Upper lobe of left lung (tissue), 6 donors: ENCODE measurements at places on chromosomes 12 and 14. TPM values are rescaled to one million over a fixed set of nuclear protein-coding genes. Genes with fewer than 3 reads are reported as not detected.

The BCL11B gene
- 4.5 TPM for total RNA-seq

DNA sequence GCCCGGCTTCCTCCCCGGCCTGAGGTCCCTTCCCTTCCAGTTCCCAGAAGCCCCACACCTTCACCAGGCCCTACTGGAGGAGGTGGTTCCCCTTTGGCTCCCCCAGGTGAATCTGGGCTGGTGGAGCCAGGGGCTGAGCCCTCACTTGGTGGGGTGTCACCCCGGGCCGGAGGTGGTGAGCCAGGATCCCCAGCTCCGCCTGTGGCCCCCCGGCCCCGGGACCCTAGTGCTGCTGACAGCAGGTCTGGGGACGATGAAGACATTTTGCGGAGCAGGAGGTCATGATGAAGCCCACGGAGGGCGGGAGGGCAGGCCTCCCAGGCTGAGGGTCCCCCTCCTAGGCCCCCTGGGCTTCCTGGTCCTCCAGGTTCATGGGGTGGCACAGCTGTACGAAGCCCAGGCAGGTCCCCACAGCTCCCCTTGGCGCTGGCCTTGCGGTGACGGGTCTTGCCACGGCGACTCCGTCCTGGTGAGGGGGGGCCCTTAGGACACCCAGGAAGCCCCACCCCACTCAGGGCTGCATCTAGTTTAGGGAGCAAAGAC lies 16.6 kb downstream of the MAP3K12 start:
- no peak for DNase-seq
- H3K27me3 ChIP-seq = no peaks in the 10 kb centered on the region
- no peak overlapping the region for H3K4me3 ChIP-seq
- H3K27ac ChIP-seq = peak overlapping the region; percentile 14
- peaks cover 81% of the 10 kb centered on the region for H3K36me3 ChIP-seq

GRCh38 chr12:56338308-56339157 lies at the start of gene IL23A:
IL23A (plus strand) TSS chr12:56338884; CDS start chr12:56339045, 161 bp downstream.
- H3K36me3 ChIP-seq = peaks cover 11% of the 10 kb centered on the region
- no peaks in the 10 kb centered on the region for H3K27me3 ChIP-seq
- peak within 1 kb of the TSS; percentile 32 for H3K27ac ChIP-seq

- no peak overlapping the region for H3K4me3 ChIP-seq
- H3K27me3 ChIP-seq = no peaks in the 10 kb centered on the region
- H3K36me3 ChIP-seq = no peaks in the 10 kb centered on the region
- H3K27ac ChIP-seq = no peak overlapping the region
These were observed 88.7 kb downstream of the PPP2R5E start for GRCh38 chr14:63454436-63454835.

DNA sequence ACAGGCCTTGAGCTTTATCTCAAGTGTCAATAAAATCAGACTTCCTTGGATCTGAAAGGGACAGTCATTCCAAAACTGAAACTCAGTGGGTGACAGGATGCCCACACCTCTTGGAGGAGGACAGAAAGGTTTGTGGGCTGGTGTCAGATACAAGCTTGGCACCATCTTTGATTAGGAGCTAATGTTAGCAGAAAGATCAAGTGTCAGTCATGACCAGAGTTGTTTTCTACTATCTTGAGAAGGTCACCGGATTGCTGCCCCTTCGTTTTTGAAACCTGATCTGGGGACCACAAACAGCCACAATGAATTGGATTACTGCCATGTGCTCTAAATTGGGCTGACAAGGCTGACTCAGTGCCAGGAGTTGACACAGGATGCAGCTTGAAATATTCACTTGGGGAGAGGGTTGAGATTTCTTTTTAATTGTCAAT lies 88.3 kb downstream of the OTOGL start:
- peaks cover 10% of the 10 kb centered on the region for H3K4me1 ChIP-seq
- H3K27me3 ChIP-seq = no peaks in the 10 kb centered on the region
- H3K4me3 ChIP-seq = no peak overlapping the region
- DNase-seq = no peak
- peak overlapping the region; percentile 70 for H3K27ac ChIP-seq

DNA sequence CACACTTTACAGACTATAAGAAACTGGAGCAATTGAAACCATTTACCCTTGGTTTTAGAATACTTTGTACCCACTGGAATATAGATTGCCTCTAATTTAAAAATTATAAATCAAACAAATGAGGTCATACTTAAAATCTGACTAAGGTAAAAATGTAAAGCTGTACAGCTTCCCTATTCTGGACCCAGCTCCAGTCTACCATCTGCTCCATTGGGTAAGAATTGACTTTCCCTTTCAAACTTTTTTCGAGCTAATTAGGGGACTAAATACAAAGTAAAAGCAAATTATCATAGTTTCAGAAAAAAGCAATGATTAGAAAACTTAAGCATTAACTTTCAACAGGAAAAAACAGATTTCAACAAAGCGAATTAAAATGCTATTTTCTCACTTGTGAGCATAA lies 4.3 kb downstream of the KRR1 start:
- peaks cover 15% of the 10 kb centered on the region for H3K4me1 ChIP-seq
- H3K36me3 ChIP-seq = peaks cover 11% of the 10 kb centered on the region
- no peak for DNase-seq
- H3K4me3 ChIP-seq = no peak overlapping the region

DNA sequence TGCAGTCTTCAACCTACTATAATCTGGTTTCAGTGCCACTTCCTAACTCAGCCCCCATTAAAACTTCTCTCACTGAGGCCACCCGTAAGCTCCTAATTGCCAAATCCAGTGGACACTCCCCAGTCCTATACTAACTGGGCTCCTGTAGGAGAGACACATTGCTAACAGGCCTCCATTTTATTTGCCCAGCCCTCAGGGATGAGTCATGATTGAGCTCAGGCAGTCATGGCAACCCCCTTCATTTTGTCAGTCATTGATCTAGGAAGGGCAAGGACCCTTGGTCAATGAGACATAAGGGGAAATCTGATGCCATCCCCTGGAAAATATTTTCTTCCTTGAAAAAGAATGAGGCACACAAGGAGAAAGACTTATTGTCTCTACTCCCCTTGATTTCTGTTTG lies 70.1 kb upstream of the HIF1A start:
- no peaks in the 10 kb centered on the region for H3K27me3 ChIP-seq
- H3K36me3 ChIP-seq = no peaks in the 10 kb centered on the region
- no peak overlapping the region for H3K27ac ChIP-seq
- DNase-seq = no peak
- no peak overlapping the region for H3K4me3 ChIP-seq

The EFS gene
- total RNA-seq = 11.6 TPM

DNA sequence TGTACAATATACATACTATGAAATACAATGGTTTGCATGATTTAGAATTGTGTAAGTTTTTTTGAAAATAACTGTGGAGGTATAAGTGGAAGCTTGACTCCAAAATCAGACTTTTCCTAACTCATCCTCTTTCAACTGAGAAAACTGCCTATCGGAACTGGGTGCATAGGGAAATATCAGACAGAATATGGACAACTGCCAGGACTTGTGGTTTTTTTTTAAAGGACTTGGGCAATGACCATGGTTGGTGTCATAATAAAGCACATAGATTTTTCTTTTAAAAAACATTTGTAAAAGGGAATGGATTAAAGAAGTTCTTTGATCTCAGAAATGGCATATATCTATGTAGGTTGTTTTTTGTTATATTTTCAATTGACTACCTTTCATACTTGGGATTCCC lies 53.3 kb upstream of the LRRK2 start:
- H3K4me1 ChIP-seq = peaks cover 3% of the 10 kb centered on the region
- H3K36me3 ChIP-seq = no peaks in the 10 kb centered on the region
- H3K27ac ChIP-seq = no peak overlapping the region
- no peak for DNase-seq
- no peaks in the 10 kb centered on the region for H3K27me3 ChIP-seq

The TCL1B gene
- not detected for total RNA-seq

DNA sequence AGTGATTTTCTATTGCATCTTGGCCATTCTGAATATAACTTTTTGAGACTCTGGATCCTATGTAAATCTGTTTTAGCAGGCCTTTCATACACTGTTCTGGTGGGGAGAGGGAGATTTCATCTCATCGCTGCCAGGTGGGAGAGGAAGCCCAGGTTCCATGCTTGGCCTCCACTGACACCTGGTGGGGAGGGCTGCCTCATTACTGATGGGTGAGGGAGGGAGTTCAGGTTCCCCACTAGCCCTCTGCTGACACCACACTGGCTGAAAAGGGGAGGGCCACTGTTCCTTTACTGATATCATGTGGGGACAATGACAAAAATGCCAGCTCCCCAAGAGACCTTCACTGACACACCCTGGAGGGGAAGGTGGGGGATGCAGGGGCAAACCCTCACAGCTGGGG lies 2.4 kb upstream of the GALNT8 start:
- H3K36me3 ChIP-seq = no peaks in the 10 kb centered on the region
- no peak overlapping the region for H3K4me3 ChIP-seq
- H3K27ac ChIP-seq = no peak overlapping the region

The PRIMA1 gene
- total RNA-seq = 0.46 TPM

- H3K4me1 ChIP-seq = no peaks in the 10 kb centered on the region
- H3K36me3 ChIP-seq = no peaks in the 10 kb centered on the region
- no peaks in the 10 kb centered on the region for H3K27me3 ChIP-seq
These were observed 72.7 kb downstream of the DYRK2 start for GRCh38 chr12:67721248-67721647.

DNA sequence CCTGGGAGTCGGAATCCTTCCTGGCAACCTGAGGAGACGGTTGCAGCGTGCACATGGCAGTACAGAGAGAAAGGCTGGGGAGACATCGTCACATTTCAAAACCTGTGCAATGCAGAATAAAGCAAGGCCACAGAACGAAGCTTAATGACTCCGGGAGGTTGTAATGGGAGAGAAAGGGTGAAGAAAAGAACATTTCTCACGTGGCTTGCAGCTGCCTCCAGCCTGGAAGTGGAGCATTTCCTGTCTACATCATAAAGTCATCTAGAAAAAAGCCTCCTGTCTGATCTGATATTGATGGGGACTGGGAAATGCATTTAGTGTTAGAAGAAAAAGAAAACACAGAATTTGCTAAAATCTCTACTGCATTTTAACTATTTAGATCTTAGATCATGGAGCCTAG lies 209.3 kb downstream of the TMEM132C start:
- DNase-seq = no peak
- no peaks in the 10 kb centered on the region for H3K27me3 ChIP-seq
- no peaks in the 10 kb centered on the region for H3K4me1 ChIP-seq
- no peak overlapping the region for H3K4me3 ChIP-seq

DNA sequence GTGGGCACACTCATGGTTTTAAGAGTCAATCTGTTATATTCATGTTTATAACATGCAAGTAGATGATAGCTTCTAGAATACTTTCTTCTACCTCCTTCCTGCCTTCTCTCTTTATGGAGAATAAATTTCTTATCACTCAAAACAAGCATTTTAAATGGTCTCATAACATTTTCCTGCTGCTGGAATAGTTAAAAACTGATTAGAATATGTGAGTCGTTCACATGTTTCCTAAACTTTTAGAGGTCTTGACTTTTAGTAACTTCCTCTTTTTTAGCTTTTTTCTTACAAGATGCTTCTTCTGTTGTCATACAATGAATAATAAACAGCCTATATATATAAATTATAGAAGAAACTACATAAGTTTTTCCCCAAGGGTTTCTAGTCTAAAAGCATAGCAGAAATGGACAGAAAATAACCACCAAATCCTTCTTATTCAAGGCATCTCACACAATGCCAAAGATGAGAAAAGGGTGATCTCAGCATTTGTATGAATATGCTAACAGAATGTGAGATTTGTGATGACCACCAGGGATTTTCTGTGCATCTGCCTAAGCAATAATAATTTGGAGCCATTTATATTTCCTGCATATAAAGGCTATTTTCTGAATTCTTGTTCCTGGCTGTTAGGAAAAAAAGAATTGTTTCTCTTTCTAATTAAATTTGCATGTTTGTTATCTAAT lies 127.8 kb downstream of the DAAM1 start:
- no peaks in the 10 kb centered on the region for H3K36me3 ChIP-seq
- DNase-seq = no peak
- H3K27me3 ChIP-seq = no peaks in the 10 kb centered on the region
- H3K27ac ChIP-seq = no peak overlapping the region
- peaks cover 27% of the 10 kb centered on the region for H3K4me1 ChIP-seq
